MCF 10A (cell line): ENCODE measurements at places on chromosomes 11 and 22.
A peak's percentile ranks its signal among the peaks of the same experiment; 100 is the strongest.

- no peak overlapping the region for H3K4me3 ChIP-seq
- no peaks in the 10 kb centered on the region for H3K4me1 ChIP-seq
- H3K27ac ChIP-seq, result no peak overlapping the region
- H3K27me3 ChIP-seq, result peaks cover 33% of the 10 kb centered on the region
- no peaks in the 10 kb centered on the region for H3K36me3 ChIP-seq
- no peak for DNase-seq
These were observed 10.6 kb upstream of the SLC22A12 start for GRCh38 chr11:64580412-64580811.

- H3K36me3 ChIP-seq, result peaks cover 14% of the 10 kb centered on the region
- DNase-seq, result no peak
- H3K4me3 ChIP-seq, result no peak overlapping the region
- H3K4me1 ChIP-seq, result peaks cover 11% of the 10 kb centered on the region
- H3K27ac ChIP-seq, result no peak overlapping the region
- H3K27me3 ChIP-seq, result no peaks in the 10 kb centered on the region
These were observed 3.3 kb downstream of the SIDT2 start for GRCh38 chr11:117181586-117182550.

GRCh38 chr11:90223248-90223585, 368 bp upstream of the CHORDC1 start:
- peaks cover 31% of the 10 kb centered on the region for H3K4me1 ChIP-seq
- no peaks in the 10 kb centered on the region for H3K36me3 ChIP-seq
- H3K27ac ChIP-seq, result peak overlapping the region; percentile 39
- no peaks in the 10 kb centered on the region for H3K27me3 ChIP-seq
- no peak for DNase-seq

- H3K4me3 ChIP-seq, result no peak overlapping the region
- H3K27me3 ChIP-seq, result no peaks in the 10 kb centered on the region
- H3K36me3 ChIP-seq, result no peaks in the 10 kb centered on the region
- DNase-seq, result no peak
These were observed 1335.3 kb downstream of the TBC1D22A start for GRCh38 chr22:48097723-48098122.

GRCh38 chr11:61899146-61899841, 7.9 kb upstream of the FADS3 start:
- no peaks in the 10 kb centered on the region for H3K36me3 ChIP-seq
- H3K27ac ChIP-seq, result no peak overlapping the region
- H3K4me3 ChIP-seq, result no peak overlapping the region
- peak; percentile 76 for DNase-seq
